Liver (tissue), 10 donors: ENCODE measurements at places on chromosomes 2 and 18.

DNA sequence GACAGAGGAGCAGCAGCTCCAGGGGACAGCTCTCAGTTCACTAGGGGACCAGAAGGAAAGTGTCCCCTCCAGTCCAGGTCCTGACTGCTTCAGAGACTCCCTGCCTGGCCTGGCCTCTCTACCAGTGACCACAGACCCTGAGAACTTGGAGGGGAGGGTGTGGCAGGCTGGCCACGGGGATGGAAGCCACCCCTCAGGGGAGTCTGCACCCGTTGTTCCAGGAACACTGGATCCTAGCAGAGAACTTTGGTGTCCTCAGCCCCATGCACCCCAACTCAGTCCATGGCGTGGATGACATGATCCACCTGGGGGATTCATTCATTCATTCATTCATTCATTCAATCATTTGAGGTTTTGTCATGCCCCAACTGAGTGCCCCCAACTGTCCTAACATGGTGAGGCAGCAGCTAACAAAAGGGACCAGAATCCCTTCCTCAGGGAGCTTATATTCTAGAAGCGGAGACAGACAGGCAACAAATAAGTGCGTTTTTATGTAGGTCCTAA is 31.9 kb downstream of the MYO7B start:
- no peak for DNase-seq

DNA sequence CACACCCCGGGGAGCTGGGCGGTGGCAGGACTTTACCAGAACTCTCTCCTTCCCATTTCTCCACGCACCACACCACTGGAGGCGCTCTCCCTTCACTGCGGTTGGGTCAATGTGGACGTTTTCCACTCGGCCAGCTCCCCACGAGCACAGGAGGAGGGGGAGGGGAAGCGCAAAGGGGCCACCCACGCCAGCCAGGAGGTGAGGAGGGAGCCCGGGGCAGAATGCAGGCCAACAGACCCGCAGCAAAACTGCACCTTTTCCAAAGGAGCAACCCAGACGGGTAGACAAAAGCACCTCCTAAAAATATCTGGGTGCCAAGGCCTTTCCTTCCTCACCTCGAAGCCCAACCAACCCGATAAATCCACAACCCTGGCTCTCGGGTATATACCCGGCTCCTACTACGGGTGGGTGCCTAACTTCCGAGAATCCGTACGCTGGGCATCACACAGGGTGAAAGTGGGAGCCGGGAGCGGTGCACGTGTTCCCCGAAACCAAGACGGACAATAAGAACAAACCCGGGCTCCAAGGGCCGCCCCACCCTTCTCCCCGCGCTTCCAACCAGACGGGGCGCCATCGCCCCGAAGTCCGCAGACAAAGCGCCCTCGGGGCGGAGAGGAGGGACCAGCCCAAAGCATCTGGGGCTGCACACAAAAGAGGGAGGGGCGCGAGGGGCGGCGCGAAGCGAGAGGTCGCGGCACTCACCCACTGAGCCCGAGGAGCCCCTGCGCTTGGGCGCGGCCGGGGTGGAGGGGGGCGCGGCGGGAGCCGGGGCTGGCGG is 1.0 kb downstream of the RTN4 start:
- peak; percentile 83 for DNase-seq

DNA sequence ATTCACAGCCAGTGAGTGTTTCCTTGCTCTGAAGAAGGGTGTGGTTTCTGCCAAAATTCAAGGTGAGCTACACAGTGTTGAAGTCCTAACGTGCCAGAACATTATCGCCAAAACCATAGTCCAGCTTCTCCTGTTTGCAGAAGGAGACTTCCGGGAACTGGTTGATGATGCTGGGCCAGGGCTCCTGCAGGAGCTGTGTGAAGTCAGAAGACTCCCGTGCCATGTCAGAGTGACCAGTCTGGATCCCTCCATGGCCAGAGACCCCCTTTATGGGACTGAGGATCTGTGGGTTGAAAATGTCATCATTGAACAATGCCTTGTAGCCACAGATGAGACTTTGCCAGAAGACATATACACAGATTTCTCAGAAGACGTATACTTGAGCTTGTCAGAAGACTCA is 96.0 kb upstream of the RAB12 start:
- DNase-seq, result no peak

DNA sequence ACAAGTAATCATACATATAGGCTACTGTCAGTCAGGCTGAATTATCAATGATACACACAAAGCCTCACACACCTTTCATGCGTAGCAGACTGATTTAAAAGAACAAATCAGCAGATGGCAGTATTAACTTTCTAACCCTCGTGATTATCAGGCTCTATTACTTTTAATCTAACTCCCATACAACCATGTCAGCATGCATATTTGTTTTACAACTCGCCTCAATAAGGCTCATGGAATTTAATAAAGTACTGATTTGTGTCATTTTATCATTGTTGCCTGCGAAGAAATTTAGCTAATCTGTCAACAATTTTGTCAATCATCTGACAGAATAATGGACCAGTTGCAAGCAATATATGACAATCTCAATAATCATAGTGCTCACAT is 82.8 kb downstream of the SLC25A12 start:
- no peak for DNase-seq

GRCh38 chr2:94774851-94775250 is 96.4 kb upstream of the TEKT4 start:
- DNase-seq, result no peak

GRCh38 chr2:121132054-121132761 is 152.8 kb downstream of the TFCP2L1 start:
- no peak for DNase-seq

- no peak for DNase-seq
Observed at GRCh38 chr18:74356959-74357358, 41.3 kb downstream of the C18orf63 start.

DNA sequence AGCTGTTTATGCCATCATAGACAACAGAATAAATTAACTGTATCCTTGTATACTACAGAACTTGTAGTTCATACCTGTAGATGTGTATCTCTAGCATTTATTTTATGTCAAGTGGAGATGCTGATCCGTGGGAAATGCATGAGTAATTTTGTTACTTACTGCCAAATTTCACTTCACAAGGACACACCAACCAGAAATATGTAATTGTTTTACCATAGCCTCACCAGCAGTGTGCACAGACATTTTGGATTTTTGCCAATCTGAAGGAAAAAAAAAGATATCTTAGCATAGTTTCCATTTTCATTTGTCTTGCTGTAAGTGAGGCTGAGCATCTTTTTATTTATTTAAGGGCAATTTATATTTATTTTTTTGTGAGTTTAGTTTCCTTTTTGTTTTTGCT is 265.1 kb upstream of the OSR1 start:
- DNase-seq, result no peak

DNA sequence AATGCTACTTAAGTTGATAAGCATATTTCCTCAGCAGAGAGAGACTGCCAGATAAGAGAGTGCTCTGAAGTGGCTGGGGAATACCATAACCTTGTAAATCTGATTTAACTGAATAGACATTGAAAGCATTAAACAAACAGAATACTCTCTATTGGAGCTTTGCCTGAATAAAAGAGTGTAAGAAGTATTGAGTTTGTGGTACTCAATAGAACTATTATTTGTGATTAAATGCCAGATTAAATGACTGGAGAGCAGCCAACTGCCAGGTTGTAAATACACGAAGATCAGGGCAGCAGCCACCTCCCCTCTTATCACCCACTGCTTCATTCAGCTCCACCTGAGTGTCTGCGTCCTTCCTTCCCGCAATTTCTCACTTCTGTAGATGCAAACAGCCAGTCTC is 373.6 kb downstream of the DCDC2C start:
- no peak for DNase-seq

DNA sequence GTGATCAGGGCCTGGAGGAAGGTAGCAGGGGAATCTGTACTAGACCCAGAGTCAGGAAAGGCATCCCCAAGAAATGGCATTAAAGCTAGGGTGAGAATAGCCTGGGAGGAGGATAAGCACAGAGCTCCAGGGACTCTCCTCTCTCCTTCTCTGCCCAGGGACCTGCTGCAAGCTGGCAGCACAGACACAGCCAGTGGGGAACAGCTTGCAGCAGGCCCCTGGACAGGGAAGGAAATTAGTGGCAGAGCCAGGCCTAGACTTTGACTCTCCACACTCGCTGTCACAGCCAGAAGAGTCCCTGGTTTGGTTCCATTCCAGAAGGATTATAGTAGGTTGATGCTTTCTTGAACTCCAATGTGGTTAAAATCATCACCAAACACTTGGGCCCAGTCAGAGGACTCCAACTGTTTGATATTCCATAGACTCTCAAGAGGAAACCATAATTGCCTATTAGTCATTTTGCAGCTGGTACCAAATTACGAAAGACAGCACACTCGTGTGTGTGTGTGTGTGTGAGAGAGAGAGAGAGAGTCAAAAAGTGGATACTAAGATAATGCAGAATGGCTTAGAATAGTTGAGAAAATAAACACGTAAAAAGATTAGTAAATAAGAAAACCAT is 95.5 kb upstream of the ATP8B1 start:
- DNase-seq, result no peak
